ENCODE measurements at places on chromosomes 4 and X.
A peak's percentile ranks its signal among the peaks of the same experiment; 100 is the strongest.

DNA sequence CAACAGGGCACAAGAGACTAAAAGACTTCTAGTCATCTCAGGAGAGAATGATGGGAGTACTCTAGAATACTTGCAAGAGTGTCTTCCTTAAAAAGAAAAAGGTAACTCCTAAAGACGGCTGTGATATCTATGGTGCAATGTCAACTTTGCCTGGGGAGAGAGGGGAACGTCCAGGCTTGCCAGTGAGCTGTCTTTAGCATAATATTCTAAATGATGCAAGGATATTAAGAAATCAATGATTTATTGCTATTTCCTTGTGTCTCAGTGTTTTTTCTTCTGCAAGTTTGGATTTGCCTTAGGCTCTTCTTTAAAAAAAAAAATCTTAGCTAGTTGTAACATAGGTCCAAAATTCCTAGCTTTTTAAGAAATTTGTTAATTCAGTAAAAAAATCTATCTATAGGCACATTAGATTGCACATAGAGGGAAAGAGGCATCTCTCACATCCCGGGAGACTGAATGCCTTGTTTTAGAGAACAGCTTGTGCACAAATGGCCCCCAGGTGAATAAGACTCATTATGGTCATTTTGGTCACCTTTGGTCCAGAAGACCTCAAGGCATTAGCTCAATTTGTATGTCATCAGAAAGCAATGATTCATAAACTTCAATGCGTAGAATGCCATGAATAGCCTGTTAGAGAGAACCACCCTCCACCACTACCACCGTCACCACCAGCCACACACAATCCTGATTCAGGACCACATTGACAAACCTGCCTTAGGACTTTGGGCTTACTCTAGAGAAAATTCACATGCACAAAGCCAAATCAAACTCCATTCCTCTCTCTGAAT lies 104.1 kb downstream of the PALLD start:
- no peak for DNase-seq

DNA sequence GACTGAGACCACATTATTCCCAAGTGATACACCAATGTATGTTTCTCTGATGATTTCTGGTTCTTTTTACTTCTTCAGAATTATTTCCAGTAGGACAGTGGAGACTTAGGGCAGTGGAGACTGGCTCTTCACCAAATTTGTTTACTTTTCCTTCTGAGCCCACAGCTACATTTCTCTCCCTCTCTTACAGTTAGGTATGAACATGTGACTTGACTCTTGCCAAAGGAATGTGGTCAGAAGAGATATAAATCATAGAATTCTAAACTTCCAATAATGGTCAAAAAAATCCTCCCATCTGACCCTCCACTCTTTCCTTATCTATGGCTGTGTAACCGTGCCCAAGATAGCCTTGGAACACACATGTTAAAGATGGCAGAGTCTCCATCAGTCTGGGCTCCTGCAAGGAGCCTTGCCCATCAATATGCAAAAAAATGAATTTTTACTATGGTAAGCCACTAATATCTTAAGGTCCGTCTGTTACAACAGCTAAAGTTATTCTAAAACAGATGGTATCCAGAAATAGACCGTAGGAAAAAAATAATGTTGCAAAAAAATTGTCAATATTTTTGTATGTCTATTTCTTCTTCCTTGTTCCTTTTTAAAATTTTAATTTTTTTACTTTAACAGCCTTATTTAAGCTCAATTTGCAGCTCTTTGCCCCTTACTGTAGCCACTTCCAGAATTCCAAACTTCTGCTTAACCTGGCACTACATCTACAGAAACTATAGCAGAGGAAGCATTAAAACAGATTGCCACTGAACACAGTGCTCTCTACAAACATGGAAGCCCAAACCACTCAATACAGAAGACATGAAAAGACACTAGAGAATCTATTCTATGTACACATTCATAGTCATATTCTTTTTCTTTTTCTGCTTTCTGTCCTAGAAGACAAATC lies 260.7 kb downstream of the COL25A1 start:
- DNase-seq: no peak

- DNase-seq: no peak
These were observed 4.6 kb upstream of the PIN4 start for GRCh38 chrX:72176981-72177380.

- DNase-seq: no peak
These were observed 95.2 kb downstream of the RPA4 start for GRCh38 chrX:96978906-96979305.

GRCh38 chrX:114924423-114924822 lies 93.0 kb downstream of the IL13RA2 start:
- DNase-seq: no peak

GRCh38 chr4:165379678-165380064 lies 863 bp downstream of the CPE start:
- no peak for DNase-seq

- no peak for DNase-seq
These were observed 2.7 kb downstream of the FAT4 start for GRCh38 chr4:125317525-125317877.

DNA sequence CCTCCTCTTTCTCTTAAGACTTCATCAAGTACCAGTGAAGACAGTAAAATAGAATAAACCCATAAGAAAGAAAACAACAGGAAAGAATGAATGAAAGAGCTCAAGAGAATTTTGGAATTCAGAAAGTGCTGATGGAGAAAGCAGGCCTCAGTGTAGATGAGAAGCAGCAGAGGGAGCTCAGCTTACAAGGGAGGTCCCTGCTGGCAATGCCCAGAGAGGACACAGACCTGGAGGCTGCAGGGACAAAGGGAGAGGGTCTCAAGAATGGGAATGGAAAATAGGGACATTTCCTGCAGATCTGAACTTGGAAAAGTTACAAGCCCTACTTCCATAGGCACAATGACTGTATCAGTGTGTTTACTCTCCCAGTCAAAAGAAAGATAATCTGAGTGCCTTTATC lies 64.5 kb upstream of the MAGEA10 start:
- DNase-seq: no peak

DNA sequence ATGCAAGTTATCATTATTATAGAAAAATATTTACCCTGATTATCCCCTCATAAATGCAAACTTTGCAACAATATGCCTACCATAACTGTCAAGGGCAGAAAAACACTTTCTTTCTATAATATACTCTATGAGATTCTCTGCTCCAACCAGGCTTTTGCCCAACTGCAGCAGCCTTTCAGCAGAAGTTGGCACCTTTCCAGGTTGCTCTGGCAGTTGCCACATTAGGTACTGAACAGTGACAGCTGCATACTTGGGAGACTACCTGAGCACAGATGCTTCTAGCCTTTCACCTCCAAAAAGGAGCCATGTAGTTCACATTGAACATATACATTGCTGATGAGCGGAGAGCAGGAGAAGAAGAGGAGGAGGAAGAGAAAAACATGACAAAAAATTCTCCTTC lies 69.5 kb upstream of the BRWD3 start:
- DNase-seq: peak; percentile 48

DNA sequence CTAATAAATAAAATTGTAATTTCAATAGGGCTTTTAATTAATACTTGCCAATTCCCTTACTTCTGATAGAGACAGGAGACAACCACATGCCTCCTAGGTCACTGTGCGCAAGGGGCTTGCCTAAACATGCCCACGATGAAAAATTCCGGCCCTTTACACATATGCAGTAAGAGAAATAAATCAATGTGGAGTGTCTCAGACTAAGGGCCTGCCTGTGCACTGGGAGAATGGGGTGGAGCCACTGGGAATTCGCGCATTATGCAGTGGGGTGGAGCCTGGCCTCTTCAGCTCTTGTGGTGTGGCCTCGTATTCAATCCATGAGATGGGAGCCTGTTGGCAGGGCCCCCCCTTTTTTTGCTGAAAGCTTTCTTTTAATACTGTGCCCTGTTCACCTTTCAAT lies 484.5 kb downstream of the PDGFC start:
- DNase-seq: no peak

DNA sequence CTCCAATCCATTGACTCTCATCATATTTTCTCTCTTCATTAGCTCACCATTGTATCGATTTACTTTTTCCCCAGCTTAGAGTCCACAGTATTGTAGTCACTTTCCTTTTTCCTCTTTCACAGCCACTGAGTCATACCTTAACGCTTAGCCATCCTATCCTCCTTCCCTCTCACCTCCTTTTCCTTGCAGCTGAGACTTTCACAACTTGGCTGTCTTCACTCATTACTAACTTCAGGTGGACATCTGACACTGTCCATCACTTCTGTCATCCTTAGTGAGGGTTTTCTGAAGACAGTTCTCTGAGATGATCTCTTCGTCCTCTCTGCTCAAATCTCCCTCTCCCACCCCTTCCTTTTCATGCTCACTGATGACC lies 70.5 kb upstream of the ESX1 start:
- no peak for DNase-seq

DNA sequence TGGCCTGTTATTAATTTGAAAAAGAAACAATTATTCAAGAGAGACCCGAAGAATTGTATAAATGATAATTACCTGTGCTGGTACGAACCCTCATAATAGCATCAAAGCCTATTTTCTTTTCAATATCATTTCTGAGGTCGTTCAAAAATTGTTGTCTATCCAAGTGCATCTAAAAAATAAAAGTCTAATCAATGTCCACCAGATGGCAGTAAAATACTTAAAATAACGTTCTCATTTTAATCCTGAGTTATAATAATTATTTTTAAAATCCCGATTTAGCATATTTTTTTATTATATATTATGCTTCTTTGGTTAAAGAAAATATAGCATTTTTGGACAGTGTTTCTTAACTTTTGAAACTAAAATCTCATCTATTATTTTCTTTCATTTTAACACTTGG lies 55.7 kb downstream of the METTL14 start:
- DNase-seq: no peak

DNA sequence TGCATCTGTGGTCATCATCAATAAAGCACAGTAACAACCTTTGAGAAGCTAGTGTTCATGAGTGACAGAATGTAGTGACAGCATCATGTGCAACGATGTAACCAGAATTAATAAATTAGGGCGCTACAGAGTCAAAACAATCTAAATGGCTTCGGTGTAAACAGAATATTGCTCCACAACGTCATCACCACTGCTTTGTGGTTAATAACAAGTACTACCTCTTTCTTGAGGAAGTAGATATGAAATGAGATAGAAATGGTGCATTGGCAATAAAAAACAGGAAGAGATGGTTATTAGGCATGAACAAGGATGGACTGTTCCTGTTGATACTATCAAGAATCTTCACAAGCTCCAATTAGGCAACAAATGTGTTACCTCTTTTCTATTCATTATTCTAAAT lies 8.7 kb upstream of the PDHA2 start:
- no peak for DNase-seq

DNA sequence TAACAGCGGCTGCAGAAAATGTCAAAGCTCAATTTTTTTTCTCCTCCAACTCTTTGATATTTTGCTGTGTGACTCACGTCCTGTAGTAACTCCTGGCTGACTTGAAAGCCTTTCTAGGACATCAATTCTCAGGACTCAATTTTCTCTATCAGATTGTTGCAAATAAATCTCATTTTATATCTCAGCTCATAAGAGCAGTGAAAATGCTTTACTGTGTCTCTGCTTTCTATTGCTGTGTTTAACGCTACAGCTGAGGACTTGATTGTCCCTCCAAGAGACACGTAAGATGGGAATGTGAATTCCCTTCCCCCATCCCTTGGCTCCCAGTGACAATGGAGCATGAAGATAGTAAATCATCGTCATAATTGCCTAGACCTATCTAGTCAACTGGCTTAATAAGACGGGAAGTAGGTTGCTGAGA lies 20.5 kb upstream of the CBR4 start:
- DNase-seq: no peak

DNA sequence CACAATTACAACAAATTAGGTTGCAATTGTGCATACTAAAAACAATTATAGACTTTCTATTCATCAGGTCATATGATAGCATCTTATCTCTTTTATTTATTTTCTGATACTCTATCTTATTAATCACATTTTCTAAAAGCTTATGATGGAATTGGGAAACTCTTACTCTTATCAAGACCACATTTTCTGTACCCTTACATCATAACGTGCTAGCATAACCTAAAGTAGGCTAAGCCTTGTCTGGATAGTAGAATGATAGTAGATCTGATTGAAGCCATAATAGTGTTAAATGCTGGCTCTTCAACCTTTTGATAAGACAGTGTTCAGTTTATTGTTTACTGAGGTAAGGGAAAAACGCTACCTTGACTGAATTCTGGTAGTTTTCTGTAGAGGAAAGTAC lies 294.0 kb downstream of the CCSER1 start:
- no peak for DNase-seq

- no peak for DNase-seq
These were observed at the start of gene IL15 for GRCh38 chr4:141636082-141636770. Gene IL15 (plus strand): TSS chr4:141636583. CDS start chr4:141719465, 82,882 bp downstream.

DNA sequence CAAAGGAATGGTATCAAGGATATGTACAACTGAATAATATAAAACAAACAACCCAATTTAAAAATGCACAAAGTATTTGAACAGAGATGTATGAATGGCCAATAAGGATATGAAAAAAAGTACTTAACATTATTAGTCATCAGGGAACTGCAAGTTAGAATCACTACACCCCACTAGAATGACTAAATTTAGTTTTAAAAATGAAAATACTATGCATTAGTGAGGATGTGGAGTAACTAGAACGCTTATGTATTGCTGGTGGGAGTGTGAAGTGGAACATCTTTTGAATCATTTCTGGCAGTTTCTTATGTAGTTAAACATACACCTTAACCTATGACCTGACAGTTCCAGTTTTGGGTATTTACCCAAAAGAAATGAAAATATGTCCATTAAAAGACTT lies 13.0 kb upstream of the SLC16A2 start:
- DNase-seq: no peak

DNA sequence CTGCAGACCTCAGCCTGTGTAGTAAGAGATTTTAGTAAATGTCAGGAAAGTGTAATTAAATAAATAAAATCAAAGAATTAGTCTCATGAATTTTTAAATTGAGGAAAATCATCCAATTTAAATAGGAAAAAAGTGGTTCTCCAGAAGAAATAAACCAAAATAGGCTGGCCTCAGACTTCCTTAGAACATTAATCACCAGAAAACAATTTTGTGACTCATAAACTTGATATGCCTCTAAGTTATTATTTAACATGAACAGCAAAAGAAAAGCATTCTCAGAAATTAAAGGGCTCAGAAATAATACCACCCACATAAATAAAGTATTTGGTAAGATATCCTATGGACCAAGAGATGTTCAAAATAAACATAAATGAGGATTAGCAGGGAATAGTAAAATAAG lies 14.3 kb downstream of the FAM47B start:
- DNase-seq: no peak

DNA sequence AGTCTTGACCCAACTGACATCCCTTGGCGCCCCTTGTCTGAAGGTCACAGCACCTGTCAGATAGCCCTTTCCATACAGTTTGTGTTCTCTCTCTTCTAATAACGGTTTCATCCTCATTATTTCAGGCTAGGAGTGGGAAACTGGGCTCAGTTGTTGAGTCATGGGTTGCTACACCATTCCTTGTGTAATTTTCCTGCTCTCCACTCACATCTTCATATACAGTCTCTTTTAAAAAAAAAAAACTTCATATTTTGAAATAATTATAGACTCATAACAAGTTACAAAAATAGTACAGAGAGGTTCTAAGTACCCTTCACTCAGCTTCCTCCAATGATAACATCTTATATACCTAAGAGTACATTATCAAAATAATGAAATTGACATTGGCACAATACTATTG lies 60.2 kb upstream of the GRPR start:
- no peak for DNase-seq

- no peak for DNase-seq
These were observed 249.4 kb downstream of the ADAMTS3 start for GRCh38 chr4:72319601-72320021.

- DNase-seq: no peak
These were observed 7.3 kb upstream of the JAKMIP1 start for GRCh38 chr4:6207602-6208001.

All from NCI-H524 treated with DMSO at 0.1 percent for 48 hours (cell line).